NCI-H187 treated with DMSO at 0.1 percent for 48 hours (cell line): ENCODE measurements at places on chromosomes 16 and 17.

DNA sequence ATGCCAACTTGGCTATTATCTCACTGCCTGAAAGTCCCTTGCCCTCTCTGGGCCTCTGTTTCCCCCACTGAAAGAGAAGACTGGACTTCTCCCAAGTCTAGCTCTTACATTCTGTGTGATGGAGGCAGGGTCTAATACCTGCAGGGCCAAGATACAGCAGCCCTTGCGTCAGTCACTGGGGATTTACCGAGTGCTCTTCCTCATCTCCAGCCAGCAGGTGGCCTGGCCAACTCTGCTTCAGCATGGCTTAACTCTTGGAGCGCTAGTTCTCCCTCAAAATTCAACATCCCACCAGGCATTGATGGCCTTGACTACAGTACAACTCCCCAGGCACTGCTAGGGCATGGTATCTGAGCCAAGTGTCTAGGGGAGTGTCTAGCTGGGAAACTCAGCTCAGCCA, 19.9 kb upstream of the MTMR4 start:
- no peak for DNase-seq

DNA sequence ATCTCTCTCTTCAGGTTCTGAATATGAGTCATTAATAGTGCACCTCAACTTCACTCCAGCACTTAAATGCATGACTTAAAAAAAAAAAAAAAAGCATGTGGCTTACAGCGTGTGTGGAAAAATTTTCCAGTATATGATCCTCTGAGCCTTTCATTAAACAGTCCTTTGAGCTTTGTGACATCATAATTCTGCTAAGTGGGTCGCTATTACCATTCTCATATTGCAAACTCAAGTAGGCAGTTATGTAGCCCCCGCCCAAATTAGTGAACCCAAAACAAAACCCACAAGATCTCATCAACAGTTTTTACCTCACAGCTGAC, 672 bp downstream of the CMTR2 start:
- no peak for DNase-seq

DNA sequence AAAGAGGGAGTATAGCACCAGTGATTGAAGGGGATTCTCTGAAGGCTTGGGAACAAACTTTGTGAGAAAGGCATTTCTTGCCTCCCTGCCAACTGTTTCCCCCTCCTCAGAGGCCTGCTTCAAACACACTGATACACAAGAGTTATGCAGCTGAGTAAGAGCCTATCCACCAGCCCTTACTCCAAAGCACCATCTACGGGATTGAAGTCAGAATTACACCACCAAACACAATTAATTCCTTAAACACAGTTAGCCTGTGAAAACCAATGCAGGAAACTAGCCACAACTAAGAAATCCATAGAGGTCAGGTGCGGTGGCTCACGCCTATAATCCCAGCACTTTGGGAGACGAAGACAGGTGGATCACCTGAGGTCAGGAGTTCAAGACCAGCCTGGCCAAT, 138.3 kb downstream of the SHCBP1 start:
- no peak for DNase-seq

DNA sequence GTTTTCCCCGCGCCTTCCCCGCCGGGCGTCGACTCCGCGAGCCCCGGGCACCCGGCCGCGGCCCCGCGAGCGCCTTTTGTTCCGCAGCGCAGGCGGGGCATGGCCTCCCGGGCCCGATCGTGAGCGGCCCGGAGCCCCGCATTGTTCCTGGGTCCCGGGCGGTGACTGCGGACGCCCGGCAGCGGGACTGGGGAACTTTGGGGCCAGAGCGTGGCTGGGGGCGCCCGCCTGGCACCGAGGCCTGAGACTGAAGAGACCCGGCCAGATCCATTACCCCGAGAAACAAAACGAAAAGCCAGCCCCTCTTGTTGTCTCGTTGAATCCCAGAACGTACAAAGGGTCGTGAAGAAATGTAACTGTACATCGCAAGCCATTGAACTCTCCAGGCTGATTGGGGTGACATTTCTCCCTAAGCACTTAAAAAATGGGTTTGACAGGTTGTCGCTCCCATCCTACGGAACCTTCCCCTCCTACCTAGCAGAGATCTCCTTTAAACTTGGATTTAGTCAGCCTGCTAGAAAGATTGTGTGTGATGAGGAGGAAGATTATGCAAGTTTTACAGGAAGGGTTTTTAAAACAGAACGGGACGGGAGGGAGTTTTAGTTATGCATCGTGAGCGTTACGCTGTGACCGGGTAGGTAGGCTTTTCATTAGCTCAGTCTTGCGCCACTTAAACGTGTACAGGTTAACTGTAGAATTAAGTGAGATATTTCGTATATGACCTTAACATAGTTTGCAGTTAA, 825 bp downstream of the METTL9 start:
- no peak for DNase-seq

DNA sequence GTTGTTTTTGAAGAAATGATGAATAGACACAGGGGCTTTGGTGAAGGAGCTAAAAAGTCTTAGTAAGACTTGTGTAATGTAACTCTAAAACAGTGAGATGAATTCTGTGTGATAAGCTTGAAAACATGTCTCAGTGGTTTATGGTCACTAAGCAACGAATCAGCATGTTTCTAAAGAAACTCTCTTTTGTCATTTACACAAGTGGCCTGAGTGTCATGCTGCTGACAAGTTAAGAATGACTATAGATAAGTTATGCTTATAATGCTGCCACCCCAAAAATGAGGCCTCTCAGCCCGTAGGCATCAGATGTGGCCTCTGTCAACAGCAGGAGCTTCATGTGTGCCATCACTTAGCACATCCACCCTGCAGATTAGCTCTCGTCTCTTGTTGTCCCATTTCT, 8.7 kb downstream of the COX10 start:
- DNase-seq: no peak

DNA sequence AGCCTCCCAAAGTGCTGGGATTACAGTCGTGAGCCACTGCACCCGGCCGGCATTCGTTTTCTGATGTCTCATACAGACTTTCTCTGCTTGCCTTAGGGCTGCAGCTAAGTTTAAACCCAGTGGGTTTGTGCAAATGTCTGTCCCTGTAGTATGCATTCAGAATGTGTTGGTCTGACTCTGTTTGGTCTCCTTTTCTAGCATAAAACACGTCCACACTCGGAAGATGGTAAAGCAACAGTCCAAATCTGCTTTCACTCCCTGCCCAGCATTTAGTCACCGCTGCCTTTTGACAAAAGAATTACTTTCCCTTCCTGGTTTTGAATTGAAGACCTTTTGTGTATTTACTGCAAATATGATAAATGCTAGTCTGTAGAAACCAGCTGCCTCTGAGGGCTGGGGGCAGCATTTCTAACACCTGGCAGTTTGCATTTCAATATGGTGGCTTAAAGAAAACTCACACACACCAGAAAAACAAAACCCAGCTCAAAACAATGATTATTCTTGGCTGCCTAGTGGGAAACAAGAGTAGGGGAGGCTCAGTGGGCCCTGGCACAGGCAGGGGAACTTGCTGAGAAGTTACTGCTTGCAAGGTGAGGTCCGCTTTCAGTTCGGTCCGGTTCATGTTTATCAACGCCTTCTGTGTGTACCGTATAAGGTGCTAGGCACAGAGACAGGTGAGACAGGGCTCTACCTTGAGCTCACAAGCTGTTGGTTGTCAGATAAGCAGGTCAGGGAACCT, 56.9 kb downstream of the MSI2 start:
- no peak for DNase-seq

GRCh38 chr17:78027121-78027520, 68.6 kb downstream of the TNRC6C start:
- DNase-seq: no peak

DNA sequence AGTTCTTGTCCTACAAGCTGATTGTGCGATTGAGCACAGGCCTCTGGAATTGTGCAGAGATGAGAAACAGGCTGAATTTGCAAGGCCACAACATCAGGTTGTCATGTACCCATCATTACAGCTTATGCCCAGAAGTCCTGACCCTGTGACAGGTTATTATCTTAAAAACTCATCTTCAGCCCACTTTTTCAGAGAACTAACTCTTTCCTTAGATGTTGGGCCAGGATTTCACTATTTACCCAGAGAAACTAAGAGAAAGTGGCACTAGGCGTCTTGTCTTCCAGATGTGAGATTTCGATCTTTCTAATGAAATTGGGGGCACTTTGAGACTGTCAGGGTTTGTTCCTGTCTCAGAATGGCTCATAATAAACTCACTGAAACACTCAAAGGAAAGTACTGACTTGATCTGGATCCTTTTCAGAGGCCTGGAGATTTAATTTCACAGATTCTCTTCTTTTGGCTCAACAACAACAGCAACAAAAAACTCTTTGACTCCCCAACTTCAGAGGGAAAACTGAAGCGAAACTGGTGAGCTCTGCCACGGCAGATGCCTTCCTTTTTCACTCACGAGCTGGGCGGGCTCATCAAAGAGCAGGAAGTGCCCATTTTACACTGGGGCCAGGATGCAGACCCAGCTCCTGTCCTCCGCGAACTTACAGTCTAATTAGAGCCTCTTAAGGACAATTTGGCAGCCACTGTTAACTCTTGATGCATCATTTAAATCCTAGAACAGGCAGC, 17.7 kb upstream of the SLC12A3 start:
- DNase-seq: no peak

DNA sequence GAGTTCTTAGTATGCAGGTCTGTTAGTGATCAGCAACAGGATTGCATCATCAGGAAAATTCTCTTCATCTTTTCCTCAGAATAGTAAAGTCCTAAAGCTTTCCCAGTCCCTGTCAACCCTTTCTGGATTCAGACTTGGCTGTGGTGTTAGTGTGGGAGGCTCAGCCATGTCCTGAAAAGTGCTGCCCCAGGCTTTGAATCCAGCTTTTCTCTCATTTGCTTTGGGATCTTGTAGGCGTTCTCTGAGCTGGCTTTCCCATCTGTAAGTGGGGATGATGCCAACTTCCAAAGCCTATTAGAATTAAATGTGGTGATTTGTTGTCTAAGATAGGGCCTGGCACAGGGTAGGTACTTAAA, 3.0 kb downstream of the ALKBH5 start:
- DNase-seq: no peak

DNA sequence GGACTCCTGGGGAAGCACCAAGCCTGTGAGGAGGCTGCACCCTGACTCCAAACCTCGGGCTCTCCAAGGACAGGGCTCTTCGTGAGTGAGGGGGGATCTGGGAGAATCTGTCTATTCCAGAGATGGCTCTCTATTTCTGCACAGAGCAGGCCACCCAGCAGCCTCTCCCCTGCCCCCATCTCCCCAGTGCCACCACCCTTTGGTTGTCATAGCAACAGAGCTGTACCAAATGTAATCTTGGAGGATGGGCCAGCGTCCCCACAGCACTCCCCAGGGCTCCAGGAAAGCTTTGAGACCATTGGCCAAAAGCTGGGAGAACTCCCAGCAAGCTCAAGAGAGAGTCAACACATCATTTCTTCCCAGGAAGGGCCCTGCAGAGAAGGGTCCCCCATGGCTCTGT, 49.3 kb downstream of the ABCC12 start:
- no peak for DNase-seq

GRCh38 chr17:78300962-78301820, 58.7 kb downstream of the SOCS3 start:
- DNase-seq: no peak

GRCh38 chr16:15879255-15879811, 9.1 kb downstream of the CEP20 start:
- no peak for DNase-seq

- DNase-seq: no peak
Measured at GRCh38 chr16:20952139-20952920, 51.8 kb downstream of the LYRM1 start.

DNA sequence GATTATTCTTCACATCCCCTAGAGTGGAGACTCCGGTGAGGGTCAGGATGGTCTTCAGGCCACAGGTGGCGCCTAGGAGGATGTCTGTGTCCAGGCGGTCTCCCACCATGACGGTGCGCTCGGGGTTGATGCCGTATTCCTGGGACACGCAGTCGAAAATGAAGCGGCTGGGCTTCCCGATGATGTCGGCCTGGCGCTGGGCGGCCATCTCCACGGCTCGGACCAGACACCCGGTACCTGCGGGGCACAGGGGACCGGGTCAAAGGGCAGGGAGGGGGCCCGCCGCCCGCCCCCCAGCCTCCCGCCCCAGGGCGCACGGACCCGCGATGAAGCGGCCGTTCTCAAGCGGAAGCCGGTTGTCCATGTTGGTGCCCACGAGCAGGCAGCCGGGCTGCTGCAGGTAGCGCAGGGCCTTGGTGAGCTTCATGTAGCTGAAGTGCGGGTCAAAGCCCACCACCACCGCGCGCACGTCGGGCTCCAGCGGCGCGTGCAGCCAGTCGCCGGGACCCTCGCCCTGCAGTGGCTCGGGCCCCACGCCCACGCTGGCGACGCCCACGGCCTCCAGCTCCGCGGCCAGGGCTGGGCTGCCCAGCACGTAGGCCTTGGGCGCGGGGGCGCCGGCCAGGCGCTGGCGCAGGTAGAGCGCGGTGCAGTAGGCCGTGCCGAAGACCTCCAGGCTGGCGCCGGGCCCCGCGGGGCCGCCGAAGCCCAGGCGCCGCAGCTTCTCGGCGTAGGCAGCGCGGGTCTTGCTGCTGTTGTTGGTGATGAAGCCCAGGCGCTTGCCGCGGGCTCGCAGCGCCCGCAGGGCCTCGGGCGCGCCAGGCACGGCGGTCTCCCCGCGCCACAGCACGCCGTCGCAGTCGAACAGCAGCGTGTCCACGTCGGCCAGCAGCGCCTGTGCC, 572 bp downstream of the PGP start:
- no peak for DNase-seq

DNA sequence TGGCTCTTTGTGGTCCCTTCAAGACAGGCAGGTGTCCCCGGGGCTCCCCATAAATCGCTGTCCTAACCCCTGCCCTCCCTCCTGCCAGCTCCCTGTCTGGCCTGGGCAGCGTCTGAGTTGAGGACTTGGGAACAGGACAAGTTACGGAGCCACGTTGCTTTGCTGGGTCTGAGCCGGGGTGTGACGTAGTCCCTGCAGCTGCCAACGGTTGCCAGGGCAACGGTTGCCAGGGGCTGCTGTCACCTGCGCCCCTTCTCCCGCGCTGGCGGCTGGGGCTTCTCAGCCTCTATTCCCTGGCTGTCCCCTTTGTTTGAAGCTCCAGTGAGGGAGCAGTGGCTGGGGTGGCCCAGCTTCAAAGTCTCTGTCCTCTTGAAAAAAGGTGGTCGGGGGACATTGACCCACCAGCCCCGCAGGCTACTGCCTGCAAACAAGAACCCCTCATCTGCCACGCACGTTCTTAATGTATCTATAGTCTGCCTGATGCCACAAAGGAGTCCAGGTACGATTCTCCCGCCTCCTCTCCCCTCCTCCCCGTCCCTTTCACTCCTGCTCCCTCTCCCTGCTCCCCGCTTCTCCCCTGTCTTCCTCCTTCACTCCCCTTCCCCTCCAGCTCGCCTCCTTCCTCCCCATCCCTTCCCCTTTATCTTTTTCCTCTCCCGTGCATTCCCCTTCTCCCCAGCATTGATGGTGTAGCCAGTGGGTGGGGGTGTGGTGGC, 10.9 kb downstream of the ADGRG1 start:
- DNase-seq: no peak

DNA sequence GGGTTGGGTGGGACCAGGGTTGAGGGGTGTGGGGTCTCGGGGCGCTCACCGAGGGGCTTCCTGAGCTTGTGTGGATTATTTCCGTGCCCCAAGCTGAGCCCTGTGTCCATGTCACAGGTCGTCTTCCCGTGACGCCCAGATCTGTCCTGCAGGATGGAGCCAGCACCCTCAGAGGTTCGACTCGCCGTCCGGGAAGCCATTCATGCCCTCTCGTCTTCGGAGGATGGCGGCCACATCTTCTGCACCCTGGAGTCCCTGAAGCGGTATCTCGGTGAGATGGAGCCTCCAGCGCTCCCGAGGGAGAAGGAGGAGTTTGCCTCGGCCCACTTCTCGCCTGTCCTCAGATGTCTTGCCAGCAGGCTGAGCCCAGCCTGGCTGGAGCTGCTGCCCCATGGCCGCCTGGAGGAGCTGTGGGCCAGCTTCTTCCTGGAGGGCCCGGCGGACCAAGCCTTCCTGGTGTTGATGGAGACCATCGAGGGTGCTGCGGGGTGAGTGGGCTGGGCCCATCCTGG, 1.0 kb downstream of the TELO2 start:
- no peak for DNase-seq
